NCI-H226 (cell line): ENCODE measurements at places on chromosomes 3 and 15.

DNA sequence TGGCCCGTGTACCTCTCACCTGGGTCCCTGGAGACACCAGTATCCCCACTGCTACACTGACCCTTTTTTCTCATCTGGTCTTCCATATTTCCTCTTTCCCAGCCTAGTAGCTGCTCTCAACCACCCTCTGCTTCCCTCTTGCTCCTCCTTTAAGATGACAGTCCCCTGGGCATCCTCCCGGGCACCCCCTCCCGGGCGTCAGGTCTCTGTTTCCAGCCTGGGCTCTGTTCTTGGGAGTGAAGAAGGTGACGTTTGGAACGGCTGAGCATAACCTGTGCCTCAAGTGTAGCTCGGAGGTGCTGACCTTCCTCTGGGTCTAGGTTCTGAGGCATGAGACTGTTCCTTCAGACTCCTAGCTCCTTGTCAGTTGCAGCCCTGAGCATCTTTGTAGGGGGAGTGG lies 101.2 kb downstream of the VGLL4 start:
- no peak for DNase-seq

- peak; percentile 22 for DNase-seq
These were observed 692.9 kb downstream of the ZPLD1 start for GRCh38 chr3:103127737-103128136.

DNA sequence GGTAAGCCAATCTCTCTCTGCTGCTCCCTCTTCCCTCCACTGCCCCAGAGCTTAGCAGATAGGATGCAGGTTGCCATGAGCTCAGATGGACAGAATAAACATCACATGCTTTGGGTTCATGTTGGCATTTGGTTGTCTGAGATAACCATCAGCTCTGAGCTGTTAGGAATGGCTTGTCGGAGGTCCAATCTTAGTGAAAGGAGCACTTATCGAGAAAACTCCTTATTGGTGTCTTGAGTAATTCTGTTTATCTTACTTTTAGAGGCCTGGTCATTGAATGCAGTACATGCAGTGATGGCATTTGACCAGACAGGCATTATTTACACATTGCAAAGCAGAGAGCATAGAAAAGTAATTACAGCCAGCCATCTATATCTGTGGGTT lies 99.7 kb downstream of the CEMIP start:
- no peak for DNase-seq

DNA sequence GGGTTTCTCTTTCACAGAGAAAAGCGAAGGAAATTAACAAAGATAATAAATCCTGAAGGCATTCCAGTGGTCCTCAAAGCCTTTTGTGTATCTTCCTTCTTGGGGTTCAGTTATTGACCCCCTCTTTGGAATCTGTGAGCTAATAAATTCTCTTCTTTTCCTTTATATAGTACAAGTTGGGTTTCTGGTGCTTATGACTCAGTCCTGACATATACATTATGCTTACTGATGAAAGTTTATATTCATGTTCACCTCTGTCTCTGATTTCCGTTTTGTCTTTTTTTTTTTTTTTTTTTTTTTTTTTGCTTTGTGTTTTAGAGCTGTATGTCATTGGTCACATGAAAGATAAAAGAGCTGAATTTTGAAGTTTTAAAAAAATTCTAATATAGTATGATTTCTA lies 230.7 kb upstream of the RBMS3 start:
- DNase-seq: no peak

DNA sequence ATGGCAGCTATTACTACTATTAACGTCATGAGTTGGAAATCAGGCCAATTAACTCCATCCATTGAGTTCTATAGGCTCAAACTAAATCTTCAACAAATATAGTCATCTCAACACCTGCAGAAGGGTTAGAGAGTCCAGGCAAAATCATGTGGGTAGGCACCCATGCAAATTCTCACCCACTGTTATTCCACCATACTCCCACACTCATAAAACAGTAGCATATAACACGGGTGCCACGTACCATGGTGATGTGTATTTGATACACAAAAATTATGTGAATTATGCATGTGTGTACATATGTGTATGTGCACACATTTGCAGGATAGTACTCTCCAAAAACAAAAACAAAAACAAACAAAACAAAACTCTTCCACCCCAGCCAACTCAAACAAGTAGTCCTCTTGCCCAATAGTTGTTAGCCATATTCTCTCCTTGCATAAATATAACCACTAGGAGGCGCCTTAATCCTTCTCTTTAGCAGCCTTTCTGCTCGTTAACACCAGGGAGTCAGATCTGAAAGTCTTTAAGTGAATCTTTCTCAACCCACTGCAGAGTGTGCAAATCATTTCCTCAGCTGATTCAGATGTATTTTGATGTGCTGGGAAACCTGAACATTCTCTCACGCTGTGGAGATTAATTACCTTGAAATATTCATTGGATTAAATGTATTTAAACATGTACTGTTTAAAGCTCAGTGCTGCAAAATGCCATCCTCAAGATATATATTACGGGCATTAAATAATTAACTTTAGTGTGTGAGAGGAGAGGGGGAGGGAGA lies 38.0 kb upstream of the COPB2 start:
- peak; percentile 62 for DNase-seq

GRCh38 chr3:129586746-129587430 lies 19.6 kb downstream of the PLXND1 start:
- peak; percentile 57 for DNase-seq

DNA sequence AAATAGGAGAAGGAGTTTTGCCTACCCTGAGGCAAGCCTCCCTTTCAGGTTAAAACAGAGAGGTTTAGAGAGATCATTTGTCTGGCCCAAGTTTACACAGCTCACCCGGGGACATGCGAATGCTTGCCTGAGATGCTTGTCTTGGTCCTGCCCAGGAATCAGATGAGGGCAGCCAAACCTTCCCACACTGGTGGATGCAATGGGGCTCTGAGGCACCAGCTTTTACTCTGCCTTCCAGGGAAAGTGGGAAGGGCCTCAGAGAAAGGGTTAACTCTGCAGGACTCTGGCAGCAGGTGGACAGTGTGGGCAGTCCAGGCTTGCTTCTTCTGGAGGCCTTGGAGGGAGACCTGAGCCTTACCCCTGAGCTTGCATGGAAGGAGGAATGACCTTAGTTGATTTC lies 90.0 kb downstream of the LRRK1 start:
- DNase-seq: no peak

DNA sequence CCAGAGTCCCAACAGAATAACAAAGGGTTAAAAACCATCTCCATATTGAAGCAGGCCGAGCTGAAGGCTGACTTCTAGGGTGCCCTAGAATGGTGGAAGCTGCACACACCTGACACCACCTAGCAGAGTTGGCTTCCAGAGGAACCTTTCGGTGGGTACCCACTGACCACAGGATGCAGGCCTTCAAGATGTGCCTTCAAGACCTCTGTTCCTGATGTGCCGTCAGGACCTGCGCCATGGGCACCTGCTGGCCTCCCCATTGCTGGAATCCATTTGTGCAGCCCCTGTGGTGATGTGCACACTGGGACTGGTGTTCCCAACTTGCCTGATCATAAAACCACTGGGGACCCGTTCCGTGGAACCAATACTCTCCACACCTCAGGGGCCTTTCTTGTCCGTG lies 35.7 kb upstream of the RPL32 start:
- no peak for DNase-seq

DNA sequence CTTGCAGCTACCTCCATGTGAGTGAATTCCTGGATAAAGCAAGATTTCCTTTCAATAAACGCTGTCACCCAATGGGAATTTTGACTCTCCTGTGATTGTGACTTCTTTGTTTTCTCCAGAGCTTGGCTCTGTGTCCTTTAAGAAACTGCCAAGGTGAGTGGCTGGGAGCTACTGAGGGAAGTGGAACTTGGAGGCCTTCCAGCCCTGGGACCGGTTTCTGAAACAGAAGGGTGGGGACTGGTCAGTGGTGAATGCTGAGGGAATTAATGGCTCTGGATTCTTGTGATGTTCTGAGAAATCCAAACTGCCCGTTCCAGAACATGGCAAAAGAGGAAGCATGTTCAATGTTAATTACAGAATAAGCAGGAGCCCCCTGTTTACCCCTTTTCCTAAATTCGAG lies 41.1 kb upstream of the MYZAP start:
- DNase-seq: no peak

GRCh38 chr15:77002954-77003912 lies 8.3 kb downstream of the PSTPIP1 start:
- DNase-seq: no peak

DNA sequence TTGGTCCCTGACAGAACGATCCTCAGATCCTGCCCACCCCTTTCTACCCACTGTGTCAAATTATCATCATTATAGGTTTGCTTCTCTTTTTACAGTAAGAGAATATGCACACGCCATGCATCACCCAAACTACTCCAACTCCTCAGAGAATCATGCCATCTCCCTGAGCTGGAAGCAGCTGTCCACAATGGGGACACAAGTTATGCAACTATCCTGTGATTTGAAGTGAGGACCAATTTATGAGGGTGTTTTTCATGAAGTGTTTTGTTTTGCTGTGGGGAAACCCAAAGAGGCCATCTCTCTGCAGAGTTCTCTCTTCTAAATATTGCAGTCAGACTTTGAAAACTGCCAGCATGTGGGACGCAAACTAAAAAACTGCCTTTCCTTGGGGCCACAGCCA lies 35.8 kb upstream of the TNFSF10 start:
- no peak for DNase-seq
